ENCODE measurements at places on chromosomes 7 and 10.

DNA sequence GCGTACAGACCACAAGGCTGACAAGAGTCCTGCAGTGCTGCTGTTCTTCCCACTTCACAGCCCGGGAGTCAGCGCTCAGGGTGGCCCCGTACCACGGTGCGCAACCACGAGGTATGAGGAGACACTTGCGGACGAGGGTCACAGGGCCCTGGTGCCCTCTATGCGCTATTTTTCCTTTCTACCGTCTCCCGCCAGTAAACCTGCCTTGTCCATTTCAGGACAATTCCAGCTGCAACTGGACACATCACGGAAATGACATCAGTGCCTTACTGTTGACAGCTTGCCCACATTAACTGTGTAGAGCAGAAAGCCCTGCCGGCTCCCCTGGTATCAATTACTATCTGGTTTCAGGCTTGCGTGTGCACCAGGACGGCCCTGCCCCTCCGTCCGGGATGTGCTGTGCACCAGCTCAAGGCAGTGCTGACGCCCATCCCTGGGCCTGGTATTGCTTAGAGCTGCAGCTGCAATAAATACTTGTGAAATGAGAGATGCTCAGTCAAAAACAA is 65.1 kb downstream of the ZRANB1 start:
- DNase-seq, result no peak

DNA sequence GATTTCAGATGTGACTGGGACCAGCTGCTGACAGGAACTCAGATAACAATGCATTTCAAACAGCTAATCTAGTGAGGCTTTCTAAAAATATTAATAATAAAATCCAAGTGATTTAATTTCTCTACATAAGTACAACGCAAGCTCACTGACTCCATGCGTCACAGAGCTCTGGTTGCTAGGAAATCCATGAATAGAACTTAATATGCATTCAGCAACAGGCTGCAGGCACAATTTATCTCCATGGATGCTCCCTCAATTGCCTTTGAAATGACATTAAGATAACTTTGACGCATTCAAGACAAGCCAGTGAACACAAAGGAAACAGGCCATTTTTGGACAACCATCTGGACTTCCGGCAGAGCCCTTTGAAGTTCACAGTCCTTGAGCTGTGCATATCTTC is 118.7 kb upstream of the COL1A2 start:
- no peak for DNase-seq

DNA sequence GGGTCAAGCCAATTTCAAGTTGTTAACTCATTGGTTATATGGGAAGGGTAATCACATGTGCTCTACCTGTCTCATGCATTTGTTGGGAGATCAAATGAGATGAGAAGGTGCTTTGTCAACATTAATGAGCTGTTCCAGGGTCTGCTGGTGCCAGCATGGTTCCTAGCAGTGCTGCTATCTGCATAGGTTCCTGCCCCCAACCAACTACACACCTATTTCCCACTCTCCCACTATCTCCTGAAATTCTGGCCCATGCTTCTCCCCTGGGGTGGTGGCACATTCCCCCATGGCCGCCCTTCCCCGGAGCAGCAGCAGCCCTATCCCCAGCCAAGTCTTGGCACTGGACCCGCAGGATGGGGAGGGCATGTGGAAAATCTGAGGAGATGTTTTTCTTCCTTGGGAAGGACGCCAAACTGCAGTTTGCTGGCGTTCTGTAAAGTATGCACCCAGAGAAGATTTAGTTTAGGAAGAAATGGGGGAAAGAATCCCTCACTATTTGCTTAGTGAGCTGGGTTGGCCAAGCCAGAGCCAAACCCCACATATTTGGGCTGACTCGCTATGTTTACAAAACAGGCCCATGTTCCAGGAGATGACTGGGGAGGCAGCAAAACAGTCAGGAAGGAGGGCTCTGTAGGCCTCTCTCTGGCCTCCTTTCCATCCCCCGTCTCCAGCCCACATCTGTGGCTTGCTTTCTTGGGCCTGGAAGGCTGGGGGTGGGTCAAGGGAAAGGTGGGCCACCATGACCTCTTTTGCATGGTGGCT is 42.5 kb downstream of the PPP1R3C start:
- DNase-seq, result no peak

DNA sequence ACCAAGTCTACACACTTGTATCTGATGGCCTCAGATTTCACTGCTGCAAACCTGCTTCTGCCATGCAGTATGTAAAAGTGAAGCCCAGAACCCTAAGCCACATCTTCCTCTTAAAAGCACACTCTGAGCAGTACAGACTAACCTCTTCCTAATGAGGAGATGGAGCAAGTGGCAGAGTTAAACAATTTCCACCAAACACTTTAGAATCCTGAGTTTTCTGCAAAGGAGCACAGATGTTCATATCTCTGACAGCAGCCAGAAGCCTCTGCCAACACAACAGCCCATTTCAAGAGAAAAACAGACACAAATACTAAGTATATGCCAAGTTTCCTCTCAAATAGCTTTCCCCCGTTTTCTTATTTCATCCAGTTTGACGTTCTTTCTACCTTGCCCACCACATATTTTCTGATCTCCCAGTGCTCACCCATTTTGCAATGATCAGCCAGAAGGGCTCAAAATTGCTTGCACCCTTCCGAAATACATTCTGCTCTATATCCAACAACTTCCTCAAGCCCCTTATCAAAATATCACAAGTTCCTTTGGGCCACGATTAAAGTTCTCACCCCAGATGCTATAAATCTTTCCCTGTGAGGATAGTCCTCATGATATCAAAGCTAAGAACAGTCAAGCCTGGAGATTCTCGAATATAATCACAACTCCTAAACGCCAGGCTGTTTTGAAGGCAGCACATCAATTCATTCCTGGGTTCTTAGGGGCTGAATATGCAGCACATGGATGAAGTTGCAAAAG is 27.5 kb downstream of the ELMO1 start:
- DNase-seq, result no peak

DNA sequence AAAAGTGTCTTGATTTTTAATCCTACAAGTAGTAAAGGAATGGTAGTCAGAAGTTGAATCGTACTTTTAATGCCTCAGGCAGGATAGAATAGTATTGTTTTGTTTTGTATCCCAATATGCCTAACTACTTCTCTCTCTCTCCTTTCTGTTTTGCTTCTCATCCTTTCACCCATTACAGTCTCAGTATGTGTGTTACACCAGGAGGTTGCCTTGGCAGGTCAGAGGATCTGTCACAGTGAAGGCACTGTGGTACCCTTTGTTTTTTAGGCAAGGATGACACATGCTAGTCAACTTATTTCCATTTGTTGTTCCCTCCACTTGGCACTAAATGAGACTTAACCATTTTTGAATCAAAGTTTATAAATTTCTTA is 94.4 kb downstream of the MAPK8 start:
- no peak for DNase-seq
